Activated naive CD4-positive, alpha-beta T cell treated with Interleukin-2 at 50 U/mL for 16 hours (primary cell): ENCODE measurements at places on chromosomes 3 and 15.

- no peak for DNase-seq
These were observed 127.7 kb upstream of the SPATA16 start for GRCh38 chr3:173268781-173269180.

DNA sequence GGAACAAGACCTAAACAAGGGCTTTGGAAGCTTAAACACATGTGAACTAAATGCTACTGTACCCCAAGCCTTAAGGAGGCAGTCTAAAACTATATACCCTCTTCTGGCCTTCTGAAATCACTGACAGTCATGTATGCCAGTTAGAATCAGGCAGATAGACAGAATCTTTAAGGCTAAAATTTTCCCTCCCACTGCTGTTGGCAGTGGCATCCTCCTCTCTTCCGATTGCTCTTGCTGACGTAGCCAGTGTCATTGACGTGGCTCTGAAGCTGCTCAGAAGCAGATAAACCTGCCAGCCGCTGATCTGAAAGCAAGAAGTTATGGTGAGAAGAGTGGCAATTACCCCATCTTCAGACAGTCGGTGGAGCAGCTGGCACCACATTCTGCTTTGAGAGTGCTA lies 3.3 kb downstream of the RYR3 start:
- no peak for DNase-seq

DNA sequence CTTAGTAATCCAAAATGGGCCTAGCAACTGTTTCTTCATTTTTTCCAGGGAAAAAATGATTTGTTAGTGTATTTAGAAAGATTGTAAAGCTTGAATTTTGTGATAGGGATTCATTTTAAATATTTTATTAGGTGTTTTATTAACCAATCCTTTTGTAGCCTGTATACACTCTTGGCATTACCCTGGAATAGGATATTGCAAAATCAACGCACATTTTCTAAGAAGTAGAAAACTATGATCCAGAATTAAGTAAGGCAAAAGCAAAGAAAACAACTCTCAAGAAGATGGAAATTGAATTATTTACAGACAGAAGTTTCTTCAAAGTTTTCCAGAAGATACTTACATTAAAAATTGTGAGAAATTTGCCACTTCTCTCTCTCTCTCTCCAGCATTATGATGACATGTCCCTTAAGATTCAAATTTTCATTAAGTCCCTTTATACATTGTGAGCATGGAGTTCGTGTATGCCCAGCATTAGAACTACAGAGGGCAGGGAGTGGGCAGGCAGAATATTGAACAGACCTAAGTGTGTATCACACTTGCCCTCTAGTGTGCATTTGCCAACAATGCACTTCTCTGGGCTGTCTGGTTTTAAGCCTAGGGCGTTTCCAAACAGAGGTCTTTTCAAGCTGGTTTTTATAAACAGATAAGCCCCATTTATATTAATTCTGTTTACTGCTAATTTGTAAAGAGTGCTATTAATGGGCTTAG lies 28.5 kb upstream of the CMSS1 start:
- DNase-seq, result no peak

GRCh38 chr15:86155551-86155950 lies 75.9 kb downstream of the AGBL1 start:
- no peak for DNase-seq

DNA sequence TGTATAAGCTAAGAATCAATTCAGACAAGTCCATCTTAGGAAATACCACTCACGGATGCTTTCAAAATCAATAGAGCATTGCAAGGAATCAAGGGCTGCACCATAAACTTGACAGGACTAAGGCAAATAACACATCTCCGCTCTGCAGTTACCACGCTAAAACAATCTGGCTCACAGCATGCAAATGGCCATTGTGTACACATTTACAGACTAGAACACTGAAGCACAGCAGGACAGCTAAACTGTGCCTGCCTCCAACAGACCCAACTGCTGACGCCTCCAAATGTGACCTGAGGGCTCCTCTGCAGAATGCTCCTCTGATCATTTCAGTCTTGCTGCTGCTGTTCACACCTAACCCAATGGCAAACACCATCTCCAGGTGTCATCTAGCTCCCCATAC lies 104.3 kb downstream of the MEX3B start:
- DNase-seq, result no peak

DNA sequence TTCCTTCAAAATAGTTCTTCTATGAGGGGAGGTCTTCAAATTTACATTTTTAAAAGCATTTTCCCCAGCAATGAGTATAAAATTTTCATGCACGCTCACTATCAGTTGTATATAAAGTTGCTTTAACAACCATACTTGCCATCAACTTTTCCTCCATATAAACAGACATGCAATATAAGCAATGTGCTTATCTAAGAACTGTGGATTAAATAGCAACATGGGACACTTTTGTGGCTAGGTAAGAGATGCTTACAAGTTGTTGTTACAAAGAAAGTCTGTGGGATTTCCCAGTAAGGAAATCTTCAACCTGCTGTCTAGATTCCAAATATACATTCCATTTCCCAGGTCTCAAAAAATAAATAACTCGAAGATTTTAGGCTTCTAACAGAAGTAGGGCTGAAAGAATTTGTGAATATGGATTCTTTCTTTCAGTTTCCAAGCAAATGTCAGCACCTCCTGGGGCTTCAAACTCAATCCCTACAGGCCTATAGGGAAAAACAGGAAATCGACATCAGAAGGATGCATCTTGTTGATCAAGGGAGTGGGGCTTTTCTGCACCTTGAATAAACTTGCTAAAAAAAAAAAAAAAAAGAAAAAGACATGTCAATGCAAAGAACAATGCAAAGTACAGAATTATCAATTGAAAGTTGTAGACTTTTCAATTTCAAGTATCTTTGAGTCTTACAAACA lies 16.1 kb downstream of the TNIK start:
- no peak for DNase-seq

DNA sequence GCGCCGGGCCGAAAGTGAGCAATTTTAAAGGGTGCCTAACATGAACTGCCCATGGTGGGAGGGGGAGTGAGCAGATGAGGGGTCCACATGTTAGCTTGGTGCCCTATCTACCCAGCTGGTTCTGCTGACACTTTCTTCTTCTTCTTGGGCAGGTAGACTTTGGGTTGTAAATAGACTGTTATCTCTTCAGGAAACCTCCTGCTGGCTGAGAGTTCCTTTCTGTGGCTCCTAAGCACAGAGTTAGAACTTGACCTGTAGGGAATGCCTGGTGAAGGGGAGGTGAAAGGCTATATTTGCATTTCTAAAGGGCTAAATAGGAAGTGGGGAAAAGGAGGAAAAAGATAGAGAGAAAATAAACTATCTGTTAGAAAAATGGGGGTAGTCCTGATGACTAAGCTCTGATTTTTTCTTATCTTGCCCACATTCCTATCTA lies 521.4 kb upstream of the TGFBR2 start:
- DNase-seq, result no peak

DNA sequence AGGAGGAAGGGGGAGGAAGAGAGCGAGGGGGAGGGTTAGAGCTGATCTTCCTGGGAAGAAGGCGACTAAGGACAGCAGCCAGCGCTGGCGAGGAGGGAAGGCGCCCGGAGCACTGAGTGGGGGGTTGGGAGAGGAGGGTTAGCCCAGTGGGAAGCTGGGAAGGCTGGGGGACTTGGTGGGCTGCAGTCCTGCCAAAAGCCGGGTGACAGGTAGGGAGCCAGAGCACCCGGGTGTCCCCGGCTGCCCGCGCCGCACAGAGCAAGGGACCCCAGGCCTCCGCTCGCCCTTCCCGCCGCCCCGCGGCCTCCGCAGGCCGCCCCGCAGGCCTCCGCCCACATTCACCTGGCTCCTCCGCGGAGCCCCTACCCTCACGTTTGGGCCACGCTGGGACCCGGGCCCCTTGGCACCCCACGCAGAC lies 448 bp downstream of the SLC12A8 start:
- DNase-seq, result no peak

DNA sequence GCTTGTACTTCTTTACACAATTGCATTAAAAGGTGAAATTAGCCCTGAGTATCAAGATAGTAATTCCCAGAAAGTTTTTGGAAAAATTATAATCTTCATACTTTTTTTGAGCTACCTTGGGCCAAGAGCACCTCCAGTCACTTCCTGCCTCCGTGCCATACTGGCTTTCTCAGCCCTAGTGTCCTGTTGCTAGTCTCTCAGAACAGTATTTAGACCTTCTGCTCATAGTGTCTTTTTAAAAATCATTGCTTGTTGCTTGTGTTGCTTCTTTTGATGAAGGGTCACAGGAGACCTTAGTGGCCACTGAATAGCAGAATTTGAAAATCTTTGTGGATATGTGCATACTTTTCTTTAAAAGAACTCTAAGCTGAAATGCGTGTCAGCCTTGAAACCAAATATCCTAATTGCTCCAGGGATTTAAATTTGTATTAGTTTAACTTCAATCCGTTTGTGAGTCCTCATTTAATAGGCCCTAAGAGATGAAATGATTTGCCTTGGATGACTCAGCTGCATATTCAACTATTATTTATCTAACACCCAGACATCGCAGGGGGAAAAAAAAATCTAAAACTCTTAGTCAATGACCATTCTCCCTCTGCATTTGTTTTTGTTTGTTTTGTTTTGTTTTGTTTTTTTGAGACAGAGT lies 29.1 kb upstream of the LXN start:
- DNase-seq, result no peak
